ENCODE measurements at places on chromosomes 1 and 21.

DNA sequence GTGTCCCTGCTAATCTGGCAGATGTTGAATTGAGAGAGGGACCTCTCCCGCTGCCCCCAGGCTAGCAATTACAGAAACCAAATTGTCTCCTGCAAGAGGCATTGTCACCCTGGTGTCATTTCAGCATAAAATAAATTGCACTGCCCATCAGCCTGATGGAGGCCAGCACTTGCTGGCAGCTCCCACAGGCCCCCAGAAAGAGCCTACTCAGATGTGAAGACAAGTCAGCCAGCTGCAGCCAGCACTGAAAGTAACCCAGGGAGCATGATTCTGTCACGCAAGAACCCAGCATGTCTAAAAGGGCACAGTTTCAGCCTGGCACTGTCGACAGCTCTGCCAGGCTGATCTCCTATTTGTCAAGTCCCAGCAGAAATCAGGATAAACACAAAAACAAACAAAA, 110.3 kb upstream of the CTTNBP2NL start:
- DNase-seq: no peak

DNA sequence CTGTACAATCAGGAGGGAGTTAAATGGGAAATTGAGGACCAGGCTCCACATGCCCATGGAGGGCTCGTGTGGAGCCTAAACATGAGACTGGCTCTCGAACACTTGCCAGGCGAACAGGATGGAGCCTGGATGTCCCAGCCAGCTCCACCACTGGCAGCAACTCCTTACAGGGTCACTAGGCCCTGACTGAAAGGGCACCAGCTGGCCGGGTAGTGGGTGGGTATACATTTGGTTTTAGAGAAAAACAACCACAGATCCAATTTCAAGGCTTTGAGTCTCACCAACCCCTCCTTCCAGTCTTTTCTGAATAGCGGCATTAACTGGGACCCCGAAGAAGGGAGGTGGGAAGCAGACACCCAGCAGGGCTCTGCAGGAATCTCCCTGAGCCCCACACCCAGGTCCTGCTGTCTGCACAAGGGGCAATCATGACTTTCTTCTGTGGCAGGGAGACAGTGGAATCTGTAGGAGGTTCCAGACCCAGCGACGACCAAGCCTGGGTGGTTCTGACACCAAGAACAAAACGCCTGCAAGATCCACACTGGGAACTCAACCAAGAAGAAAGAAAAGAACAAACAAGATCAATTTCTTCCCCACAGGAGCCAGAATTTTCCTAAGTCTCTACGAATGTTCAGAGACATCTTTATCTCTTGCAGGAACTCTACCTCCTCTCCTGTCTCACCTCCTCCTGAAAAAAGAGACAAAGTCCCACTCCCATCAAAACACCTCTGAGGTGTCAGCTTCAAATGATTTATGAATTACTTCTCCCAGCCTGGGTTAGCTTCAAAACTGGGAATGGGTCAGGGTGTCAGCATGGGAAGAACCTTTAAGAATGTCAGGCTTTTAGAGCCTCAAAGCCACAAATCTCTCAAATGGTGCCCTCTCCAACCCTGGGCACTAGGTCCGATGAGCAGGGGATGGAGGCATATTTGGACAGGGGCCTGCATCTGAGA, 26.5 kb upstream of the SRP9 start:
- no peak for DNase-seq

DNA sequence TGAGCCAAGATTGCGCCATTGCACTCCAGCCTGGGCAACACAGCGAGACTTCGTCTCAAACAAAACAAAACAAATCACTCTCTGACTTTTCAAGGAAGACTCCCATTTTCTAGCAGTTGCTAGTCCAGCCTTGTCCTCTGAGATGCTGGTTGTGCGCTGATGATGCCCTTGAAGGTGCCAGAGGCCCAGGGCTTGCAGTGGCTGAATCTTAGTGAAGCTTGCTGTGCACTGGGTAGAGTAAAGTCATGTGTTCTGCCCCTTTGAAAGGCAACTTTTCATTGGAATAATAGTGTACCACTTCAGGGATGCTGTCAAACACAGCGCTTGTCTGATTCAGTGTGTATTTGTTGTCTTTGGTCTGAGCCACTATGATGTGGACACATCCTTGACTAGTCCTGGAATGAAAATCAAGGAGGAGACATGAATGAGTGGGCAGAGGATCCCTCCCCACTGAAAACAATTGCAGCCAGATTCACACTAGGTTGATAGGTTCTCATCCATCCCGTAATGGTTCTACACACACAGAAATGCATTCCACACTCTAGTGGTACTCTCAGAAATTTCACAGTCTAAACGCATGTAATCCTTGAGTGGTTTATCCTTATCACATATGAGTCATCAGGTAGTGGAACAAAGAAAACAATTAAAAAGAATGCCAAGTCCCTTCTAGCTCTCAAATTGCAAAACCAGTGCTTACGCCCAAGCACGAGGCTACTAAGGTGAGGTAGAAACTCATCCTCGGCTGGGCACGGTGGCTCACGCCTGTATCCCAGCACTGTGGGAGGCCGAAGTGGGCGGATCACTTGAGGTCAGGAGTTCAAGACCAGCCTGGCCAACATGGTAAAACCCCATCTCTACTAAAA, 17.8 kb upstream of the TDRD10 start:
- no peak for DNase-seq

- no peak for DNase-seq
These were observed 3.5 kb downstream of the SH3BGRL3 start for GRCh38 chr1:26283279-26283853.

DNA sequence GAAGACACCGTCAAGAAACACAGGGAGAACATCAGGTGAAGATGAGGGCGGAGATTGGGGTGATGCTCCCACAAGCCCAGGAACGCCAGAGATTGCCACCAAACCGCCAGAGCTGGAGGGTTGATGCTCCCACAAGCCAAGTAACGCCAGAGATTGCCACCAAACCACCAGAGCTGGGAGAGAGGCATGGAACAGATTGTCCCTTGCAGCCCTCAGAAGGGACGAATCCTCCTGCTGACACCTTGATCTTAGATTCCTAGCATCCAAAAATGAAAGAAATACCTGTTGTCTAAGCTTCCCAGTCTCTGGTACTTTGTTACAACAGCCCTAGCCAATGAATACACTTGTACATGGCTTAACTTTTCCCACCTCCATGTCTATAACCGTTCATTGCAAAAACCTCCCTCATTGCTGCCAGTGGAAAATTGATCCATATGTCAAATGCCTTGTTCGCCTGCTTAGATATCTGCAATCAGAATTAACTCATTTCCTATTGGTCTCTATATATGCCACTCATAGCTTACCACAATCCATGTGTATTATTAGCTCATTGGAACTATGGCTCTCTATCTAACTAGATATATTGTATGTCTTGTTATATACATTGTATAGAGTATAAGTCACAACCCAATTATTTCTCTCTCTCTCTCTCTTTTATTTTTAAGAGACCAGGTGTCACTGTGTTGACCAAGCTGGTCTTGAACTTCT, 127.4 kb downstream of the ADSS2 start:
- no peak for DNase-seq

DNA sequence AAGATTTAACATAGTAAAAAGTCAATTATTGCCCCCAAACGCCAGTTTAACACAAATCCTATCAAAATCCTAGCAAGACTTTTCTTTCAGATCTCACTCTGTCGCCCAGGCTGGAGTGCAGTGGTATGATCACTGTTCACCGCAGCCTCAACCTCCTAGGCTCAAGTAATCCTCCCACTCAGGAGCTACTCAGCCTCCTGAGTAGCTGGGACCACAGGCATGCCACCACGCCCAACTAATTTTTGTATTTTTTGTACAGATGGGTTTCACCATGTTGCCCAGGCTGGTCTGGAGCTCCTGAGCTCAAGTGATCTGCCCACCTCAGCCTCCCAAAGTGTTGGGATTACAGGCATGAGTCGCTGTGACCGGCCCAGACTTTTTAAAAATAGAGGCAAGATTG, 4.8 kb downstream of the SNIP1 start:
- no peak for DNase-seq

DNA sequence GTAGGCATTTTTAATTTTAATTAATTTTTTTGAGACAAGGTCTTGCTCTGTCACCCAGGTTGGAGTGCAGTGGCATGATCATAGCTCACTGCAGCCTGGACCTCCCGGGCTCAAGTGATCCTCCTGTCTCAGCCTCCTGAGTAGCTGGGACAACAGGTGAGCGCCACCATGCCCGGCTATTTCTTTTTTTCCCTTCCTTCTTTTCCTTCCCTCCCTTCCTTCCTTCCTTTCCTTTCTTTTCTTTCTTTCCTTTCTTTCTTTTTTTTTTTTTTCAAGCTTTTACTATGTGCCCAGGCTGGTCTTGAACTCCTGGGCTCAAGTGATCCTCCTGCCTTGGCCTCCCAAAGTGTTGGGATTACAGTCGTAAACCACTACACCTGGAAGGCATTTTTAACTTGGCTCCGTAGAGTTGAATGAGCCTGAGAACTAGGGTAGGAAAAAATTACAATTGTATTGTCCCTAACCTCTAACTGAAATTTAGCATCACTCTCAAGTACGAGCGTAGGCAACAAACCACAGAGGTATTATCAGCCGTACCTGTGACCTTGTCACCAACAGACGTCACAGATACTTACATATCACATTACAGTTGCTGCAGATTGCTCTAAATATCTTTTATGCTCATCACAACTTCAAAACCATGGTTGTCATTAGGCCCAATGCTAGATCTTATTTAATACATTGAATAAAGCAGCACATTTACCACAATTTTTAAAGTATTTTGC, 8.0 kb downstream of the RUNX3 start:
- no peak for DNase-seq

DNA sequence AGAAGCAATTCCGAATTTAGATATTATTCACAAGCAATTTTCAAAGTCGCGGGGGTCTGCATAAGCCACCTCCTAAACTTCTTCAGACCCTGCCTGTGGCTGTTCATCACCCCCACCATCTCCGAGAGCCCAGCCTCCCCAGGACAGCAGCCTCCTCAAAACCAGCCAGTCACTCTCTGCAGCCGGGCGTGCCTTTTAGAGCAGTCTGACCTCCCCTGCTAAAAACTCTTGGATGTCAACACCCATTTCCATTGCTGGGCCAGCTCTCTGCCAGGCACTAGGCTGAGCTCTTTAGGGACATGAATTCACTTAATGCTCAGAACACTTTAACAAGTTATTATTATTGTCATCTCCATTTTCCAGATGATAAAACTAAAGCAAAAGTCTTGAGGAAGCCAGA, 11.7 kb downstream of the ADPRS start:
- no peak for DNase-seq

- no peak for DNase-seq
These were observed 58.5 kb downstream of the FGGY start for GRCh38 chr1:59355361-59355760.

All from stimulated activated naive CD4-positive, alpha-beta T cell (primary cell).